CD4-positive, alpha-beta T cell (primary cell): ENCODE measurements at places on chromosomes 2 and 18. TPM values are rescaled to one million over a fixed set of nuclear protein-coding genes. Genes with fewer than 3 reads are reported as not detected.

The SKOR2 gene
- not detected for total RNA-seq

The KYNU gene
- total RNA-seq: 0.50 TPM

The DES gene
- not detected for total RNA-seq

The SERPINB10 gene
- total RNA-seq: not detected
